ENCODE measurements at places on chromosomes 16 and 17.

DNA sequence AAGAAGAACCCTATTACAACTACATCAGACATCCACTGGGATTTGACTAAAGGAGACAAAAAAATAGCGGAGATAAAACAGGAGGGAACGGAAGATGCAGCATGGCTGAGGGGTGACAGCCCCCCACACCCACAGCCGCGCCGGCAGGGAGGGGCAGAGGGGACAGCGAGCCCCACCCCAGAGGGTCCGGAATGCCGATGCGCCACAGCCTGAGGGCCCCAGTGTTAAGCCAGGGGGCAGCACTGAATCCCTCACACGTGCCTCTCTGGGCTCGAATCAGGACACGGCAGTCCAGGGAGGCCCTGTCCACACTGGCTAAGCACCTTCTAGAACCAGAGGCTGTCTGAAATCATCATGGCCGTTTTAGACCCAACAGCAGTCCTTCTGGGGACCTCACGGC, 18.8 kb downstream of the MAP1LC3B start:
- ATAC-seq: no peak

DNA sequence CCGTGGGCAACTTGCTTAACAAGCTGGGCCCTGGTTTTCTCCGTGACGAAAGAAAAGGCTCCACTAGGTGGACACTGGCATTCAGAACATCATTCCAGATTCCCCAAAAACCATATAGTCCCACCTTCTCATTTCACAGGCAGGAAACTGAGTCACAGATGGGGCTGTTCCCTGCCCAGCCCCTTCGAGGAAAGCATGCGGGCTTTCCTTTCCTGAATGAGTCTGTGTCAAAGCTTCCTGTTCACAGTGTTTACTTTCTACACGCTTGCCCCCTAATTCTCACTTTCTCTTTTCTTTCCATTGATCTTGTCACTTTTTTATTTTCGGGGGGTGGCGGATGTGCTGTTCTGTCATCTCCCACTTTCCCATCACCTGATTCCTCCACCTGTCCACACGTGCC, 10.3 kb upstream of the LGALS9 start:
- ATAC-seq: no peak

DNA sequence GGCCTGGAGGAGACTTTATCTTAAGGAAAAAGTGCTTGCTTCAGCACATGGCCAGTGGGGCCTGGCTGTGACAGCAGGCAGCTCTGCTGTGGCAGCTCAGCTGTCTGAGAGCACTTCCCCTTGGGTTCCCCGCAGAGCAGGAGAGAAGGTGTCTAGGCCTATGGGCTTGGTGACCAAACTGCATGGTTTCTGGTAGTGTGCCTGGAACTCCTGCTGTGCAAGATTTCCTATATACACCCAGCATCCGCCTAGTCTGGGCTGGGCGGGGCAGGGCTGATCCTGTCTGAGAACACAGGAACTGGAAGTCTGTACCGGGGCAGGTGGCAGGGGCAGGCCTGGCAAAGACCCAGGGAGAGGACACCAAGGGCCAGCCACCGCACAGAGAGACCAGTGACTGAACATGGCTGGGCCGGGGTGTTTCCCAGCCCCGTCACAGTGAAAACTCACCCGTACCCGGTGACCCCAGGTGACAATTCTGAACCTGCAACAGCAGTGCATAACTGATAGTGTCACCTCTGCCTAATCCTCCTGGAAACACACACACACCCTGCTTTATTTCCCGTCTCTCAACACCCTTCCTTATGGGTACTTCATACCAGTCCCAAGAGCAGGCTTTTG, 39.3 kb downstream of the CHD9 start:
- no peak for ATAC-seq

- peak; percentile 74 for ATAC-seq
Observed at GRCh38 chr17:15260376-15261257, 4.5 kb downstream of the PMP22 start.

GRCh38 chr17:74250324-74250995, 23.6 kb upstream of the DNAI2 start:
- ATAC-seq: no peak

GRCh38 chr16:70689035-70689969, 3.4 kb upstream of the MTSS2 start:
- ATAC-seq: no peak

- no peak for ATAC-seq
Observed at GRCh38 chr17:37743612-37743874, 1.3 kb downstream of the HNF1B start.

GRCh38 chr16:22316411-22316811, 19.2 kb downstream of the POLR3E start:
- ATAC-seq: no peak

GRCh38 chr16:12160249-12160648, 183.7 kb downstream of the SNX29 start:
- ATAC-seq: no peak

DNA sequence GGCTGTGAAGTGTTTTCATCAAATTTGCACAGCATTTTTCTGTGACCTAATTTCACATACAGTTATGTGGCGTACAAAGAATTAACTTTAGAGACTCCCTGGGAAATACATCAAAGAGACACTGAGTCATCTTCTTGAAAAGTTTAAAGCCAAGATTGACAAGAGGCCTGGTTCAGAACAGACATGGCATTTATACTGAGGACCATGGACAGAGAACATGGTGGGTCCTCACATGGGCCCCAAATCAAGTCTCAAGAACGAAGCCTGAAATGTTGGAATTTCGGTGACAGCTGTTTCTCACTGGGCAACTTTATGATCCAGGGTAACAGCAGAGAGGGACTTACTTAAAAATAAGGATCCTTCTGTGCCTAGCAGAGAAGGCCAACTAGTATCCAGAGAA, 311.5 kb upstream of the KCNJ16 start:
- ATAC-seq: no peak

All from gastroesophageal sphincter (tissue), 4 donors.